Inflammatory macrophage (primary cell): ENCODE measurements at places on chromosomes 16 and 17.

- peak; percentile 70 for DNase-seq
Observed at GRCh38 chr16:72877374-72878028, 170.4 kb downstream of the ZFHX3 start.

DNA sequence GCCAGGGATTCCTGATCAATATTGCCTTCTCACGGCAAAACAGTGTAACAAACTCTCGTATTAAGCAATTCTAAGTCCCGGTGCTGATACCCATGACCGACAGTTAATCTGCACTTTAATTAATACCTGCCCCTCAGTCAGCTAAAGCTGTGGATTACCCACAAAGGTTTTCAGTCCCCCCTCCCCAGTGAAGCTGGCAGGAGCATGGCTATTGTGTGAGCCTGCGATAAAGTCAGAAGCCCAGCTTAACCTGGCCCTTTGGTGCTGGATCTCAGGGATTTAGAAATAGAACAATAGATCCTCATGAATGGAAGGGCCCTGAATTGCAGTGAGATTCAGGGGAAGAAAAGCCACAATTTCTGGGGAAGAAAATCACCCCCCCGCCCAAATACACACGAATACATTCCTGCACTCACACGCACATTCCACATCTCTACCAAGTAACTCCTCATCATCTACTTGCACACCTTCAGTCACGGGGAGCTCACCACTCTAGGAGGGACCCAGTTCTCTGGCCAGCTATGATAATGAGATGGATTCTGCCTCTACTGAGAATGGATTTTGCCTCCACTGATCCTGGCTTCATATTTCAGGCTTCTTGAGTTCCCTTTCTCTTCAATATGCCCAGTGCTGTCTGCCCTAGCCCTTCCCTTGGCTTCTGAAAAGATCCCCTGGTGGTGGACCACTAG, 102.6 kb downstream of the WSCD1 start:
- DNase-seq = no peak

DNA sequence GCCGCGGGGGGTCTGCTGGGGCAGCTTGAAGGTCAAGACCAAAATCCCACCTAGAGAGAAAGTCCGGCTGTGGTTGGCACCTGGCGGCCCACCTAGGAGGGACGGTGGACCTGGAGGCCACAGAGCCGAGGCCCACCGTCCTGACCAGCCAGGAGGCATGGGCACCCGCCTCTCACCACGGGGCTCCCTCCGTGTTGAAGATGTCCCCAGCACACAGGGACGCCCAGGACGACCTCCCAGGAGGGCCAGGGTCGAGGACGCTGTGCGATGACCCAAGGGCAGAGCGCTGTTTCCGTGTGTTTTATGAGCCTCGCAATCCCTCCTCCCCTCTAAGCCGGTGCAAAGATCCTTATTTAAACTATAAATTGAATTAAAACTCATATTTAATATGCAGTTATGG, 131.2 kb downstream of the C16orf95 start:
- DNase-seq = no peak

- DNase-seq = no peak
Observed at GRCh38 chr16:65386672-65387071, 264.8 kb upstream of the CDH11 start.

DNA sequence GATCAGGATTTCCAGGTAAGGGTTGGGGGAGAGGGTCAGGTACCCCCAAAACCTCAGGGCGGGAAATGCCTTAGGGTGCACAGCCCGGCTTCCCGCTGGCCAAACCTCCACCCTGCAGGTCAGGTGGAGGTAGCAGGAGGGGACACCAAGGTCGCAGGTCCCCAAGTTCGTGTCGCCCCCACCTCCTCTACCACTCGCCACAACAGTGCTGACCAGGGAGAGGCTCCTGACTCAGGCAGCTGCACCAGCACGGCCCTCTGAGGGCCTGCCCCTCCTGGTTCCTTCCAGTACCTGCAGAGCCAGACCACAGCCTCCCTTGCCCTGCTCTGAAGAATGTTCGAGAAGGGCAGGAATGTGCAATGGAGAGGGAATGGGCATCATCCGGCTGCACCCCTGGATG, 3.9 kb downstream of the MRPL28 start:
- DNase-seq = no peak

DNA sequence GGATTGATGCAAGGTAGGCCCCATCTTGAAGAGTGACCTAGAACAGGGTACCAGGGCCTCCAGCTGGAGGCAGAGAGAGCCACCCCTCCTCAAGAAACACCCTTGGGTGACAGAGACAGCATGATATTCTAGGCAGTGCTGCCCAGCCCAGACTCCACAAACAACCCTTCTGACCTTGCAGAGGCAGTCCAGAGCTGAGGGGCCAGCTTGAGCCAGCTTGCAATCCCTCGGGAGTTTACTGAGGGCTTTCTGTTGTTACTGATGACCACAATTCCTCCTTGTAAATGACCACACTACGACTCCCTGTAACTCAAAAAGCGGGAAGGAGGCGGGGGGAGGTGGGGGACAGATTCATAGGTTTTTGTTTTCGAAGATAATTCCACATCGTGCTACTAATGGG, 18.6 kb upstream of the MNT start:
- no peak for DNase-seq
